ENCODE measurements at places on chromosomes 13 and 19.

DNA sequence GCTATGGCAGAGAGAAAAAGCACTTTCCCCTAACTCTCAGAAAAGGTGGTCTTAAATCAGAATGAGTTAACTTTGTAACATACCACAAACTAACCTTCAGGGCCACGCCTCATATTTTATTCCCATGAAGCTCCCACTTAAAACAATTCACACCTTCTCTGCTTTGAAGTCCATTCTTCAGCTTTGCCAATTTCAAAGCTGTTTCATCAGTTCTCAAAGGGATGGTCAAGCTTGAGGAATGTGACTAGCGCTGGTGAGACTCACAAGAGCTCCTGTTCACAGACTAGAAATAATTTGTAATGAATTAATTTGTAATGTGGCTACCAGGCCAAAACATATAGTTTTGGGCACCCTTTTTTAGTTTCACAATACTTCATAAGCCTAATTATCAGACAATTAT is 68.2 kb downstream of the STK24 start:
- no peak for DNase-seq

DNA sequence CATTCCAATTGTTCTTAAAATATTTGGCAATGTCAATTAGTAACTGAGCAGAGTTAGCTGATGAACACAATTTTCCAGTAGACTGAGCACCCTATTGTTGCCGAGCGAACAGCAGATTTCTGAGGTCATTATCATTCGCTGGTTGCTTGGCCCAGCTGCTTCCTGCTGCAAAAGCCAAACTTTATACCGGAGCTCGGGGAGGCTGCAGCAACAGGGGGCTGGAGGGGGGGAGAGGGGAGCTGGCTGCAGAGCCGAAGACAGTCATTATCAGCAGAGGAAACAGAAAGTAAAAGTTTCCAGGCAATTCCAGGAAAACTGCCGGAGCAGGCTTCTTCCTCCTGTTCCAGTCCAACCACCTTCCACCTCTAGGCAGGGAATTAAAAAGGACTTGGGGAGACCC is 77.9 kb downstream of the ZNF536 start:
- DNase-seq = no peak

DNA sequence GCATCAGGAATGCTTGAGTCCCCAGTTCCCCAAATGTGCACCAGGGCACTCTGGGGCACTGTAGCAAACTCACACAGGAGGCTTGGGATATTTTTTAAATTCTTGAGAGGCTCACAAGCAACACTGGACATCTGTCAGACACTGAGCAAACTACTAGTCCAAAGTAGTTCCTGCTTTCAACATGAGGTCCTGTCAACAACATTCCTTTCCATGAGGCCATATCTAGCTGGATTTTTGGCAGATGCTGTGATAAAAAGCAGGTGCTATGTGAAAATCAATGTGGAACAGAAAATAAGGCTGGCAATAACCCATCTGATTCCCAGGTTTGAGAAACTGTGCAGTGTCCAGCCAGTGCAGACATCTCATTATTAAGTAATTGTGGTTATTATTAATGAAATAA is 50.5 kb downstream of the STARD13 start:
- DNase-seq = no peak

DNA sequence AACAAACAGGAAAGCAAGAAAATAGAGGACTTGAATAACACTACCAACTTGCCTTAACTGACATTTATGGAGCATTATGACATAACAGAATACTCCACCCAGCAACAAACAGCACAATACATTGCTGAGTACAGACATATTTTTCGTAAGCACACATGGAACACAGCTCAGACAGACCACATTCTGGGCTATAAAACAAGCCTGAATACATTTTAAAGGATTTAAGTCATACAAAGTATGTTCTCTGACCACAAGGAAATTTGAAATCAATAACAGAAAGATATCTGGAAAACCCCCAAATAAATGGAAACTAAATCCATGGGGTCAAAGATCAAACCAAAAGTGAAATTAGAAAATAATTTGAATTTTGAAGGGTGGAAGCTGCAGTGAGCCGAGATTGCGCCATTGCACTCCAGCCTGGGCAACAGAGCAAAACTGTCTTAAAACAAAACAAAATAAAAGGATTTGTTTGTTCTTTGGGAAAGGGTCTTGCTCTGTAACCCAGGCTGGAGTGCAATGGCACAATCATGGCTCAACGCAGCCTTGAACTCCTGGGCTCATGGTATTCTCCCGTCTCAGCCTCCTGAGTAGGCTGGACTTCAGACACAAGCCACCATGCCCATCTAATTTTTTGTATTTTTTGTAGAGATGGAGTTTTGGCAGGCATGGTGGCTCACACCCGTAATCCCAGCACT is 5.6 kb downstream of the ZDHHC20 start:
- DNase-seq = no peak

DNA sequence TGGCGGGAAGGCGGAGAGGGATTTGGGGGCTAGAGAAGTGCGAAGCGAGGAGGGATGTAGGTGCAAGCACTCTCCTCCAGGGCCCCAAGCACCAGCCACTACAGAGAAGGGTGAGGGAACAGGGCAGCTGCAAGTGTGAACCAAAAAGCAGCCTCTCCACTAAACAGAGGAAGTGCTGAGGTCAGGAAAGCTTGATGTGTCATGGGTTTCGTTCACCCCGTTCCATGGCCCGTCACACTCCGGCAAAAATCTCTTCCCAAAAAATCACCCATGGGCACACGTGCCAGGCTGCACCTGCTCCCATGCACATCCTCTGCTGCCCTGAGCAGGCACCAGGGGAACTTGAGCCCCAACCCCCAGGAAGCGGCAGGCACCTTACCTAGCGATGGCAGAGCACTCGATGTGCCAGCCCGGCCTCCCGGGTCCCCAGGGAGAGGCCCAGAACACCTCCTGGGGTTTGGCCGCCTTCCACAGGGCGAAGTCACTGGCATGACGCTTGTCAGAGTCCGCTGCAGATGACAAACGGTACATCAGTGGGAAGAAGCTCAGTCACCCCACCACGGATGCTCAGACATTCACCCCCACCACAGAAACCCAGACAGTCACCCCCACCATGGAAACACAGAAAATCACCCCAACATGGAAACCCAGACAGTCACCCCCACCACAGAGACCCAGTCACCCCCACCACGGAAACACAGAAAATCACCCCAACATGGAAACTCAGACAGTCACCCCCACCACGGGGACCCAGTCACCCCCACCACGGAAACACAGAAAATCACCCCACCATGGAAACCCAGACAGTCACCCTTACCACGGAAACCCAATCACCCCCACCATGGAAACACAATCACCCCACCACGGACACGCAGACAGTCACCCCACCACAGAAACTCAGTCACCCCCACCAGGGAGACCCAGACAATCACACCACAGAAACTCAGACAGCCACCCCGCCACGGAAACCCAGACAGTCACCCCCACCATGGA is 29.0 kb downstream of the CARS2 start:
- DNase-seq = no peak

- DNase-seq = no peak
These were observed 79.7 kb downstream of the INSR start for GRCh38 chr19:7214324-7215089.

DNA sequence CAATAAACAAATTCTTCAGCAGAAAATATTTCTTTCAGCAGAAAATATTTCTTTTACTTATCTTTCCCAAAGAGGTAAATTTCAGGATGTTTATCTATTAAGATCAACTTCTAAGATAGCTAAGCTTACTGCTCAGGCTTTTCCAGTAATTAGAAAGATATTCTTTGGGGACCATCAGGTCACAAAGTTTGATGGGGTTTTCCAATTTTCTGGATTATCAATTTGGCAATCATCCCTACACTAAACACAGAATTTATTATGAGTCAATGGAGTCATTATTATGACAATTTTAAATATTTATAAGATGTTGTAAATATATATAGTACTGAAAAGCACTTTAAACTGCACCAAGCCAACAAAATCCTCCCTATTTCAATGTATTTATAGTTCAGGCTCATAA is 137.6 kb downstream of the AKAP11 start:
- DNase-seq = no peak

DNA sequence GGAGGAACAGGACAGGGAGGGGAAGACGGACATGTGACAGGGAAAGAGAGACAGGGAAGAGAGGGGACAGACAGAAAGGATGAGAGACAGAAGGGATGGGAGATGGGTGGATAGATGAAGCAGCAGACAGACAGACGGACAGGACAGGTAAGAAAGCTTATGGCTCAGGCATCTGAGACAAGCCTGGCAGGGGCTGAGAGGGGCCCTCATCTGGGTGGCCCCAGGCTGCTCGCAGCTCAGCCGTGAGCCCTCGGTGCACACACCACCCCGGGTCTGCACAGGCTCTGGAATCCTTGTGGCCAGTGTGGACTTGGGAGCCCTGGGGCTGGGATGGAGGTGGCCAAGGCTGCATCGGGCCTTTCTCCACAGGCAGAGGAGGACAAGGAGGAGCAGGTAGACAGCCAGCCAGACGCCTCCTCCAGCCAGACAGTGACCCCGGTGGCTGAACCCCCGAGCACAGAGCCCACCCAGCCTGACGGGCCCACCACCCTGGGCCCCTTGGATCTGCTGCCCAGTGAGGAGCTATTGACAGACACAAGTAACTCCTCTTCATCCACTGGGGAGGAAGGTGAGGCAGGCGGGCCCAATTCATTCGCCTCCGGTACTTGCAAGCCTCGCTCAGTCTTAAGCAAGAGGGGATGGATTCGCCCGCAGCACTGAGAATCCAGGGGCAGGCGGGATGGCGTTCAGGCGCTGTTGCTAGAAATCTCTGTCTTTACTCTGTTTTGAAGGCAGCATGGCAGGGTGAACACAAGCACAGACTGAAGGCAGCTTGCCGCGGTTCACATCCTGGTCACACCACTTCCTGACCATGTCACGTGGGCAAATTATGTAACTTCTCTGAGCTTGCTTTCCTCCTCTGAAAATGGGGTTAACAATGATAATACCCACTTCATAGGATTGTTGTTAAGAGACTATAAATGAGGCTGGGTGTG is 14.0 kb downstream of the GRAMD1A start:
- DNase-seq = peak; percentile 41

DNA sequence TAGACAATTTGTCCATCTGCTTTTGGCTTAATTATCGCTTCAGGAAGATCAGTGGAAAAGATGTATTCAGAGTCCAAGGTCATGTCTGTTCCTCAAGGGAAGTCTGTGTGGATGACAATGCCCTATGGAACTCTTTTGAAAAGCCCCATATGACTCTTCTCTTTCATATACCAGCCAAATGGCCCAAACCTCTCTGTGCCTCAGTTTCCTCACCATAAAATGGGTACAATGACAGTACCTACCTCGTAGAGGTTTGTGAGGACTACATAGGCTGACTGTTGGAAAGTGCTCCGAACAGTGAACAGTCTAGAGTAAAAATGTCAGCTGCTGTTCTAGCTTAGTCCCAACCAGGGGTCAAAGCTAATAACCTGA is 104.6 kb downstream of the COL4A2 start:
- no peak for DNase-seq

DNA sequence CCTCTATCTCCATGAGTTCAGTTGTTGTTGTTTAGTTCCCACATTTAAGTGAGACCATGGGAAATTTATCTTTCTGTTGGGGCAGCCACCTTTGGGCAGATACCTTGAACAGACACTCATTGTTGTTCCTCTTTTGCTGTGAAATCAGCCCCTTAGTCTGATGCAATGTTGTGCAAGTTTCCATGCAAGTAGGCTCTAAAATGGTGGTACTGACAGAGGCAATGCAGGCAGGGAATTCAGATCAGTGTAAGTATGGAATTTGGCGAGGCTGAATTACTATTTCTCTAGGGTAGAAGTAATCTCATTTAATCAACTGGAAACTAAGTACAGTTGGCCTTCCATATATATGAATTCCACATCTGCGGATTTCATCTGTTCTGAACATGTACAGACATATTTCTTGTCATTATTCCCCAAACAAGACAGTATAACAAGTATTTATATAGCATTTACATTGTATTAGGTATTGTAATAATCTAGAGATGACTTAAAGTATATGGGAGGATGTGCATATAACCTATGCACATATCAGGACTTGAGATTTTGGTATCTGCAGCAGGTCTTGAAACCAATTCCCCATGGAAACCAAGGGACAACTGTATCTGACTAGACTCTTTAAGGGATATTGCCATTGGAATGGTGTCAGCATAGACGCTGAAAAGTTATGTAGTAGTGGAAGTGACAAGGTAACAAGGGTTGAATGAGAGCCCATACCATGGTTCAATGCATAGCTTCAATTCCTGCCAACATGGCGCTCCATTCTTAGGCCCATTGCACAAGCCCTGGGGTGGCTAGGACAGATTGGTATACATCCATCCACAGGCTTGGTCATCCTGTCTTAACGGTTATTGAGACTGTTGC is 281.5 kb upstream of the HTR2A start:
- no peak for DNase-seq

DNA sequence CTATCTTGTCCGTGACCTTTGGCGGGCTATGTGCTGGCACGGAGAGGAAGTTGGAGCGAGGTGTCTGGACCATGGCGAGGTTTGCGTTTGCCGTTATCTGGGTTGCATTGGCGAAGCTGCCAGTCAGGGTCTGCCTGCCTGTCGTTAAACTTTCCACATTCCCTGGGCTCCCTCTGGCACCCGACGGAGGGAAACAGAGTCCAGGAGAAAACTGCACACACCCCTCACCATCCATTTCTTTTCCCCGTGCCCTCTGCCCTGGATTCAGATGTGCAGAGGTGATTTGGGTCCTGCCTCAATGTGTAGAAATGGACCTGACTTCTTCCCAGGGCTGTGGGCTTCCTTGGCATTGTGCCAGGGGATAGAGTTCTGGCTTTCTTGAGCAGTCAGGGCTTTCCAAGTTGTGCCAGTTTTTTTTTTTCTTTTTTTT is 142.4 kb downstream of the URI1 start:
- no peak for DNase-seq

GRCh38 chr13:42275506-42275905 is 3.6 kb downstream of the AKAP11 start:
- DNase-seq = no peak

DNA sequence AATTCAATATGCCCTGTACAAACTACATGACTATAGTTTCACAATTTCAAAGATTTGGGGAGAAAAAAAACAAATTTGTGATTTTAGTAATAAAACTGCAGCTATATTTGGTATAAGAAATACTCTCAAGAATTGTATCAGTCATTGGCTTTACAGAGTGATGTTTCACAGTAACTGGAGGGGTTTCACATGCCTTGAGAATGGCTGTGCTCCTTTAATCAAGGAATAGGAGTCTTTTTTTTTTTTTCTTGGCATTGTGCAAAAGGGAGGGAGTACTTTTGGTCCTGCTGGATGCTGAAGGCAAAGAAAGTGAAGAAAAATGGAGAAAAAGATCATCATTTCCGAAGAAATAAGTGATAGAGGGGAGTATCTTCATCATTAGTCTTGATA is 6.8 kb downstream of the ZNF507 start:
- no peak for DNase-seq

All from activated T-cell treated with anti-CD3 and anti-CD28 coated beads for 1 hour (primary cell).